ENCODE measurements at places on chromosomes 2 and 18. TPM values are rescaled to one million over a fixed set of nuclear protein-coding genes. Genes with fewer than 3 reads are reported as not detected.

GRCh38 chr2:113892004-113892710, 2.3 kb downstream of the ACTR3 start:
- DNase-seq: no peak

- no peak for DNase-seq
These were observed 61.0 kb downstream of the PXDN start for GRCh38 chr2:1683297-1683696.

The M1AP gene
- total RNA-seq: not detected

DNA sequence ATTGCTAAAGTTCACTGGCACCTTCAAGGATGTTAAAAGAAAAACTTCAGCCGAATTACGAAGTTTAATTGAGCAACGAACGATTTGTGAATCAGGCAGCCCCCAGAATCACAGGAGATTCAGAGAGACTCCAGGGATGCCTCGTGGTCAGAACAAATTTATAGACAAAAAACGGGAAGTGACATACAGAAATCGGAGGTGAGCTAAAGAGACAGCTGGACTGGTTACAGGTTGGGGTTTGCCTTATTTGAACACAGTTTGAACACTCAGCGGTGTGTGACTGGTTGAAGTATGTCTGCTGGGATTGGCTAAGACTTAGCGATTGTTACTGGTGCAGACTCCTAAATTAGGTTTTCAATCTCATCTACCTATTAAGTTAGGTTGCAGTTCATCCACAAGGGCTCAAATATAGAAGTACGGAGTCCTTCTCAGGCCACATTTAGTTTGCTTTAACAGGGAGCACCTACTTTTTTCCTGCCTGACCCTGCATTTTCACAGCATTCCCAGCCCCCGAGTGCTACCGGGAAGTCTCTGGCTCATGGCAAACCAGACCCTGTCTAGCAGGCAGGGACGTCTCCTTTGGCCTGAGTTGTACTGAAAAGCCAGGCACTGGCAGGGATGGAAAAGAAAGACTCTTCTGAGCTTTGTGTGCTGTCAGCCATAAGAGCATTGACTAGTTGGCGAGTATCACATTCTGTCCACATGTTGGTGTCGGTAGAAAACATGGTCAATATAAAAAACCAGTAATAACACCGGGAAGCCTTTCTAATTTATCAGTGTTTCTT, 41.1 kb downstream of the CDCA7 start:
- DNase-seq: no peak

DNA sequence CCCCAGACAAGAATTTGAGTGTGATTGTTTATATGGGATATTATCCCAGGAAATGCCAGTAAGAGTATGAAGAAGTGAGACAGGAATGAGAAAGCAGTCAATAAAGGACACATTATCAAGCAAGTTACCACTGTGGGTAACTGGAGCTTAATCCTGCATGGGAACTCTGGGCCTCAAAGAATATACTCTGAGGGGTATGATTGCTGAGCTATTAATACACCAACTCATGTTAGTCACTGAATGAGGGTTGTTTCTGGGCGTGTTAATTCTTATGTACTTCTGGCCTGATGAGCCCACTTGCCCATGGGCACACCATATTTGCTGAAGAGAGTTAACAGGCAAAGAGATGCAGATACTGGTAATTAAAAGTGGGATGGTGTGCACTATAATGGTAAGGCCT, 26.6 kb upstream of the PAIP2B start:
- no peak for DNase-seq

The TMEM200C gene
- total RNA-seq: 0.06 TPM

GRCh38 chr2:105432044-105432399, 33.2 kb upstream of the FHL2 start:
- no peak for DNase-seq

The LIMS4 gene
- total RNA-seq: 22.4 TPM

GRCh38 chr18:55839343-55839742, 251.4 kb upstream of the TCF4 start:
- DNase-seq: no peak

The CSRNP3 gene
- 3.7 TPM for total RNA-seq

The SALL3 gene
- total RNA-seq: 0.06 TPM

DNA sequence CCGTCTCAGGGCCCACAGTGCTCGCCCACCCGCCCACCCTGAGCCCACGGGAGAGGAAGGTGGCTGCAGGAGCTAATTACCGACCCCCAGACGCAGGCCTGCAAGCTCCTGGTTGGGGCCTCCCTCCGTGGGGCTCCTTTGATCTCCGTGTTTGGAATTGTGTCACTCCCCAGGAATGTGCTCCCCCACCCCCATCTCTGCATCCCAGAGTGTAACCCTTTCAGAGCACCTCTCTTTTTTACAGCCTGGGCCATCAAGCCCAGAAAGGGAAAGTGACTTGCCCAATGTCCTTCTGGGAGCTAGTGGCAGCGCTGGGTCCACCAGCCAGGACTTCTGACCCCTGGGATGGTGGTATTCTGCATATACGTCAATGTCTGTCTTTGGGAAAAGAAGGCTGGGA, 335.1 kb downstream of the CYRIA start:
- no peak for DNase-seq

The TANC1 gene
- total RNA-seq: 56.9 TPM

GRCh38 chr18:57131101-57131500, 15.8 kb upstream of the BOD1L2 start:
- DNase-seq: no peak

DNA sequence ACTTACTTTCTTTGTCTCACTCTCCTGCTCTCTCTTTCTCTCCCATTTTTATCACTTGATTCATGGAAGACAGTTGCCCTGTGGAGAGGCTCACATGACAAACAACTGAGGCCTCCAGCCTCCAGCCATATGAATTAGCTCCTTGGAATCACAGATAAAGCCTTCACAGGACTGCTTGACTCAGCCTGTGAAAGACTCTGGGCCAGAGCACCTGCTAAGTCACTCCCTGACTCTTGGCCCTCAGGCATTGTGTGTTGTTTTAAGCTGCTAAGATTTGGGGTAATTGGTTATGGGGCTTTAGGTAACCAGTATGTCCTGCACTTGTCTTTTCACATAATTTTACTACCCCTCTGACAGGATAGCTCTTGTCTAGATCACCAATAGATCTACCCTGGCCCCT, 334.9 kb downstream of the SOX11 start:
- DNase-seq: no peak

DNA sequence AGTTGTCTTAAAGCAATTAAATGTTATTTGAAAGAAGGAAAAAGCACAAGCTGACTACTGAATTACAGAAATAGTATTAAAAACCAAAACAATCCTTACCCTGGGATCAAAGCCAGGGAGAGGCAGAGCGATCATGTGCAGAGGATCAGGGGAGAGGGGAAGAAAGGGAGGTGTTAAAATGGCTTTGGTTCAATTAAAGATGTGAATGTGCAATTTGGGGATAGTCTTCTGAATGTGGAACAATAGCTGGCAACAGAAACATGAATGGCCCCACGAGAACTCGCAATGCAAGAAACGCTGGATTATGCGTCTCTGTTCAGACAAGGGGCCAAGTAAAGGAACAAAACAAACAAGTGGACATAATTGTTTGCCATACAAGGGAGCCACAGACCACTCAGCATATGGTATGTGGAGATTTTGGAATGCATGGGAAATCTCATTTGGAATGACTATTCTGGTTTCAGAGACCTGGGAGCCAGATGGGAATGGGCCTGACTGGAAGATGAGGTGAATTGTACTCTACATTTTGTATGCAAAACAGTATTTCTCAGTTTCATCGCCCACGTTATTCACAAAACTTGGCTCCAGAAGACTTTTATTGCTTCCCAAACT, 155.4 kb downstream of the SLC4A3 start:
- DNase-seq: no peak

- DNase-seq: no peak
These were observed 14.8 kb upstream of the PSD4 start for GRCh38 chr2:113158884-113159553.
